Fibroblast of the conjunctiva (primary cell): ENCODE measurements at places on chromosomes 5 and 9.
A peak's percentile ranks its signal among the peaks of the same experiment; 100 is the strongest.

DNA sequence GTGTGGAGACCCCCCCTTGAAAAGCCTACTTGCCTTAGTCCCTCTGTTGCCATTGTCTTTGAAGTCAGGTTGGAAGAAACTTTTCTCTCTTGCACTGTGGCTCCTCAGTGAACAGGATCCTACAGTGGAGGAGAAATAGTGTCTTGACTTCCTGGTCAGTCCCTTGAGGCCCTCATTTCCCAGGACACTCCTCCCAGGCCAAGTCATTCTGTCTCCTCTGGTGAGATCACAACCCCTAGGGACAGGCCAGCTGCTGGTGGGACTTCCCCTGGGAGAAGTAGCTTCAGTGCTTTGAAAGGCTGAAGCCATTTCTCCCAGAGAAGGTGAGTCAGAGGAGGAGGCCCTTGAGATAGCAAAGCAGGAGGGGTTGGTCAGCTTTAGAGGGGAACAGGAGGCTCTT lies 10.1 kb upstream of the GRIA1 start:
- DNase-seq = no peak

- no peak for DNase-seq
Measured at GRCh38 chr5:139658501-139658927, 10.4 kb downstream of the CXXC5 start.

GRCh38 chr5:74556006-74556405 lies 84.5 kb downstream of the ENC1 start:
- no peak for DNase-seq

DNA sequence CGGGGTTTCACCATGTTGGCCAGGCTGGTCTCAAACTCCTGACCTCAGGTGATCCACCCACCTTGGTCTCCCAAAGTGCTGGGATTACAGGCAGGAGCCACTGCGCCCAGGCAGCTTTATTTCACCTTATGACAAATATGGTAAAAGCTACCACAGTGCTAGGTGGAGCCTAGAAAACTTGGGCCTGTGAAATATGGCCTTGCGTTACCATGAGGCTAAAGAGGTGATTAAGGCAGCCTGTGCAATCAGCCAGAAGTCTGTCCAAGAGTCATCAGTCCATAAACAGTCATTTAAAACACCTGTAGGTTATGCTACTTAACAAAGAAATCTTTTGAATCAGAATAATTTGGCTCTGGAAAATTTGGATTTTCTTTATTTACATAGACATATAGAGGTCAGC lies 114.8 kb upstream of the ANKH start:
- no peak for DNase-seq

GRCh38 chr5:157468293-157468965 lies 8.4 kb downstream of the NIPAL4 start:
- DNase-seq = no peak

DNA sequence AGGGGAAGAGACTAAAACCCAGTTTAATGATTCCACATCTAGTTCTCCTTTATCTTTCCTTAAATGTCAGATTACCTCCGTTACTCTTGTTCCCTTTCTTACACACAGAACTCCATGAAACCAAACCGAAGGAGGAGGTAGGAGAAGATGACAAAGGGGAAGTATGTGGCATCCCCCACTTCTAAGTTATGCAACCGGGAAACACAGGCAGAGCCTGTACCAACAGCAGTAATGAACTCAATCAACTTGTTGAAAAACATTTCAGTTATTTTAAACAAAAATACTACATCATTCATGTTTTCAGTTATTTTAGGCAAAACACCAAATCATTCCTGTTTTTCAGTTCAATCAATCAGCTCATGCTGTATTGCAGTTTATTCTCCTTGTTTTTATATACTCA lies 101.8 kb downstream of the PCSK1 start:
- no peak for DNase-seq

- no peak for DNase-seq
Measured at GRCh38 chr9:118961857-118962256, 407.4 kb downstream of the BRINP1 start.

DNA sequence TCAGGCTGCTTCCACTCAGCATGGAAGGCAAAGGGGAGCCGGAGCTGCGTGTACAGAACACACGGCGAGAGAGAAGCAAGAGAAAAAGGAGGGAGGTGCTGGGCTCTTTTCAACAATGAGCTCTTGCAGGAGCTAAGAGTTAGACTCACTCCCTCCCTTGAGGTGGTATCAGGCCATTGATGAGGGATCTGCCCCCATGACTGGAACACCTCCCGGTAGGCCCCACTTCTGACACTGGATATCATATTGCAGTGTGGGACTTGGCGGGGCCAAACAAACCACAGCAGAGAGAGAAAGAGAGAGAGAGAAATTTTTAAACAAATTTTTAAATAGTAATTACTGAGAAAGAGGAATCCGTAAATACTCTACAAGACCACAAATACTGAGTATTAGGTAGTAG lies 182.2 kb downstream of the TRIO start:
- DNase-seq = no peak

DNA sequence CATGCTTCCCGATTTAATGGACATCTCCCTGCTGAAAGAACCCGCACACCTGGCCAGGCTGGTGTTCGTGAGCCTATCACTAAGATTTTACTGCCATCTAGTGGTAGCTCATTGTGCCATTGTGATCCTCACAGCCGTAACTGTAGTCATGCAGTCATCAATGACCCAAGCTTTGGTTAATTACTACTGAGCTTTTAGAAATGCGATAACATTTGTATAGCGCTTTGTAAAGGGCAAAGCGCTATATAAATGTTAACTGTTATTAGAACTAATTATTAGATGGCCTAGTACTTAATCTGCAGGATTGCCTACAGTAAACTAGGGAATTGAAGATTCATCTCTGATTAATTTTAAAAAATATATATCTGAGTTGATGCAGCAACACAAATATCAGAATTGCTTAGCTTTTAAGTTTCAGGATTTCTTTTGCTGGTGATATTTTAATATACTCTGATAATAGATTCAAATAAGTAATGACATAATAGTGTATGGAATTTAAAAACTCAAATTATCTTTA lies 90.2 kb downstream of the HACD4 start:
- peak; percentile 57 for DNase-seq

GRCh38 chr5:175344331-175345195 lies 99.4 kb downstream of the DRD1 start:
- DNase-seq = no peak

- no peak for DNase-seq
Measured at GRCh38 chr5:126921241-126922091, 108.9 kb downstream of the MARCHF3 start.

GRCh38 chr5:84688566-84688965 lies 303.9 kb upstream of the EDIL3 start:
- DNase-seq = peak; percentile 65

- no peak for DNase-seq
Measured at GRCh38 chr5:33886283-33886682, 5.5 kb downstream of the ADAMTS12 start.

DNA sequence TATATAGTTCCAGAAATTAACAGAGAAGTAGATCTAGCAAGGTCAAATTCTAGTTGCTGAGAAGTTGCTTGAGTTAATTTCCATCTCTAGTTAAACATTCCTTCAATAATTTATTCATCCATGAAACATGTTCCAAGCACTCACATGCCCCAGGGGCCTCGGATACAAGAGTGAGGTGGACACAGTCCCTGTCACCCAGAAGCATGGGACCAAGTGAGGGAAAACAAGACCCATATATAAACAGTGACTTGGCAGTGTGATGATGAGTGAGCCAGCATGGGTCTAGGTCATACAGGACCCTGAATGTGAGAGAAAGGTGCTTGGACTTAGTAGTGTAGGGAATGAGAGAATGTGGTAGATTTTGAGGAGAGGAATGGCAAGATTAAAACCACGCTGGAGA lies 216.9 kb downstream of the TTLL11 start:
- no peak for DNase-seq

DNA sequence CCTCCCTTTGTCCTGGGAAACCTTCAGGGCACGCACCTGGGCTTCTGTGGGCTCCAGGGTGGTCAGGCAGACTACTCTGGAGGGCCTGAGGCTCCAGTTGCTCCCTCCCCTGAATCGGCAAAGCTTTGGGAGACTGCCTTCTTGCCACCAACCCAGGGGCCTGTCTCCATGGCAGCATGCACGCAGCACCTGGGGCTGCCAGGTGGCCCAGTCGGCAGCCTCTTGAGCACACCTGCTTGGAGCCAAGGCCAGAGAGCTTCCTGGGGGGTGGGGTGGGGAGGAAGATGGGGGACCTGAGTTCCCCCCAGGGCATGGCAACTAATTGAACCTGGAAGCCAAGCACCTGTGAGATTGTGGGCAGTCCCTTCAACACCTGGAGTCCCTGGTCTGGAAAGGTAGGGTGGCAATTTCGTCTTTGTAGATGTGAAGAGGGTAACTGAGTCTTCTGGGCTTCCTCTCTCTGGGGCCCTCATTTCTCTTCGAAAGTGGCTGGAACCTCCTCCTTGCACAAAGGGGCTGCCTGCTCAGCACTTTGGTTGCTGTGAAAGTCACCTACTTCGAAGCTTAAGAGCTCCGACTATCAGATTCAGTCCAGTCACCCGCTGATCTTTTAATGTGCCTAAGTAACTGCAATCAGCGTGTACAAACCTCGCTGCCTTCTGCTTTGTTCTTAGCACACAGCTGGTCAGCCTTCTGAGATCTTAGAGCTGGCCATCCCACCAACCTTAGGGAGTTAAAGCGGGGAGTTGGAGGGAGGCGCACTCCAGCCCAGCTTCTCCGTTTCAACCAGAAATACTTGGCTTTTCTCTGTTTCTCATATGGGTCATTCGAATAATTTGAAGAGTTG lies 4.0 kb downstream of the RNF183 start:
- no peak for DNase-seq

DNA sequence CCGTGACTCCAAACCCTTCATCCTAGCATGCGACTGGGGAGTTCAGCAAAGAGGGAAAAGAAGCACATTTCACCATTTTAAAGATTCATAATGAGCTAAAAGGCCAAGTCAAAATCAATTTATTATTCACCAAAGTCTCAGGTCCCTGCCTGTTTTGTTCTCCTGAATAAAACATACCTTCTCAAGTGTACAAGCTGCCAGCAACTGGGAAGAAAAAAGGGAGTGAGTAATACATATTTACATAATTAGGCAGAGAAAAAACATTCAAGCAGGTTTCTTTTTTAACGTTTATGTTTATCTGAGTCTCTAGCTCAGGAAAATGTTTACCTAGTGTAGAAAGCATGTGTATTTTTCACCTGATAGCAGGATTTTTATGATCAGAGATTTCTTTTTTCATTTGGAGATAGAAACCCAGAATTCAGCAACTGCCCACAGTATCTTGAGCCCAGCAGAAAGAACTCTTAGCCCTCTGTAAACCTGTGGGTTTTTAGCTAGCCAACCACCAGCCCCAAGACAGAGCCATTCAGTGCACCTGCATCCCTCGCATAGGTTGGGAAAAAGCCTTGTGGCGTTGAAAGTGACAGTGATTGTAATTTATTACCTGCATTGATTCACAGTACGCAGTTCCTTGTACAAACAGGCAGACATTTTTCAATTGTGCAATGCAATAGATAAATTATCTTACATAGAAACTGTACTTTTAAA lies 117.9 kb upstream of the GRIA1 start:
- DNase-seq = no peak

- DNase-seq = no peak
Measured at GRCh38 chr5:35417040-35417439, 186.8 kb upstream of the PRLR start.

DNA sequence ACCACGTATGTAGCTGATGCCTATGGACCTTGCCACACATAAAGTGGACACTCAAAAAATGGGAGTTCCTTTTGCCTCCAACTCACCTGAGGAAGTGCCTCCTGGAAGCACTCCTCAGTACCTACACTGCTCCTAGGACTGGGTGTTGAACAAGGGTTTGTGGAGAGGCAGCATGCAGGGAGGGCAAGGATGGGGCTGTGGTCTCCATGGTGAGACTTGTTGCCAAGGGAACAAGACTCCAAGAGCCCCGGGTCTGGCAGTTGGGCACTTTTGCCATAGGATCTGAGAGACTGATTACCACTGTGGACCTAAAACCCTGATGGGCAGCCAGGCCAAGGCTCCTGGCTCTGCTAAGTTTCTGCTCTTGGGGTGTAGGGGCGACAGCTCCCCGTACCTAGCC lies 6.9 kb upstream of the NR5A1 start:
- DNase-seq = no peak

DNA sequence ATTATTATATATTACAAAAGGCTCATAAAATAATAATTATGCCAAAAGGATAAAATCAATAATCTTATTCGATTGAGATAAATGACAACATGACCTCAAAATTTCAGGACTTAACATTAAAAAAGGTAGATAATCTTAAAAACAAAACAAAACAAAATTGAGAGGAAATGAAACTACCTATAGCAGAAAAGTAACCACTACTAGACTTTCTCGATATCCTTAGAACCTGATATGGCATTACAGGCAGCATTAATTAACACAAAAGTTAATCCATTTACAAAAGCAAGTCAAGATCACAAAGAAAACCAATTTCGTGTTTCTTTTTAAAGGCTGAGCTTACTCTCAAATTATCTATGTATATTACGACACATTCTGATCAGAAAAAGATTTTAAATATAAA lies 29.9 kb downstream of the TMEM161B start:
- no peak for DNase-seq

DNA sequence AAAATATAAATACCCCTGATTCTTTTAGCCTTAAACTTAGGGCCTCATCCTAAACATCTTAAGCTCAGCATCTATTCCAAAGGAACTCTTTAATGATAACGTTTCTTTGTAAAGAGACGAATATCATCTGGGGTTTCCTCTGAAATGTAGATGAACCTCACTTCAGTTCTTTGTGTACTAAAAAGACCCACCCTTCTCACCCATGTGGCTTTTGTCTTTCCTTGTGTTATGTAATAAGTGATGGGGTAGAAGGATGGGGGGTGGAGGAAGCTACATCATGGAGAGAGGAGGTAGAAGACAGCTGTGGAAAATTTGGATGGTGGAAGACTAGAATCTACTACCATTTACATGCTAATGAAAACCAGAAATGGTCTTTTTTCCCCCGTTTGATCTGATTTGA lies 111.0 kb downstream of the NDUFS4 start:
- DNase-seq = no peak

DNA sequence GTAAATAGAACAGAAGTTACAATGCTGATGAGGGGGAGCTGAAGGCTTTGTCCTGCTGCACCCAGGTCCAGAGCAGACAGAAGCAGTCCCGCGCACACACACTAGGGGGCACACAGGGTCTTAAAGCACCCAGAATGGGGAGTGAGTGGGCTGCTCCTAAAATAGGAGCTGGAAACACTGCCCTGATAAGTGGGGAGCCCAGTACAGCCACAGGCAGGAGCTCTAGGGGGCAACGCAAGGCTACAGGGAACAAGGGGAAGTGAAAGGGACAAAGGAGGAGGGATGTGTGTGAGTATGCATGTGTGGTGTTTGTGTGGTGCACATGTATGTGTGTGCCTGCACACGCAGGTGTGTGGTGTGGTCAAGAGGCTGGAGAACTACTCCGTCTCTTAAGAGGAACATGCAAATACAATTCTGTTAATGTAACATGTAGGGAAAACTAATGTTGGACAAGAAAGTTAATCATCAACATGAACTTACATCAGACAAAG lies 191.5 kb downstream of the ROR2 start:
- DNase-seq = no peak

DNA sequence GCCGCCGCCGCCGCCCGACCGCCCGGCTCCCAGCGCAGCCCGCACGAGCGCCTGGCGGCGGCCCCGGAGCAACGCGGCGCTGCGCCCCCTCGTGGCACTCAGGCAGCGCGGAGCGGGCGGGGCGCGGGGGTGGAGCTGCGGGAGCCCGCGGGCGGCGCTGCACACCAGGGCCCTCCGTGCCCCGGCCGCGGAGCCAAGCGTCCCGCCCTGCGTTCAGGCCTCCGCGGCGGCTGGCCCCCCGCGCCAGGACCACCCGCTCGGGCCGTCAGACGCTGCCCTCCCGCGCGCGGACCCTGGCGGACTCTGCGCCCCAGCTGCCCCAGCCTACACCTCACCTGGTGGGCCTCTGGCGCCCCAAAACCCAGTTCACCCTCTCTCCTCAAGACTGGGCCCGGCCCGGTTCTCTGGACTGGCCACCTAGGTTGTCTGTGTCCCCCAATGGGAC lies at the start of gene RASGEF1C:
TSS of gene RASGEF1C (minus strand) at position 75 of the 445 bp plus-strand sequence. CDS start 71,159 bp downstream, outside the sequence.
- DNase-seq = peak; percentile 10
